ENCODE measurements at places on chromosomes 5 and 9. TPM values are rescaled to one million over a fixed set of nuclear protein-coding genes. Genes with fewer than 3 reads are reported as not detected.

Gene EPB41L4B
- total RNA-seq: 27.8 TPM

DNA sequence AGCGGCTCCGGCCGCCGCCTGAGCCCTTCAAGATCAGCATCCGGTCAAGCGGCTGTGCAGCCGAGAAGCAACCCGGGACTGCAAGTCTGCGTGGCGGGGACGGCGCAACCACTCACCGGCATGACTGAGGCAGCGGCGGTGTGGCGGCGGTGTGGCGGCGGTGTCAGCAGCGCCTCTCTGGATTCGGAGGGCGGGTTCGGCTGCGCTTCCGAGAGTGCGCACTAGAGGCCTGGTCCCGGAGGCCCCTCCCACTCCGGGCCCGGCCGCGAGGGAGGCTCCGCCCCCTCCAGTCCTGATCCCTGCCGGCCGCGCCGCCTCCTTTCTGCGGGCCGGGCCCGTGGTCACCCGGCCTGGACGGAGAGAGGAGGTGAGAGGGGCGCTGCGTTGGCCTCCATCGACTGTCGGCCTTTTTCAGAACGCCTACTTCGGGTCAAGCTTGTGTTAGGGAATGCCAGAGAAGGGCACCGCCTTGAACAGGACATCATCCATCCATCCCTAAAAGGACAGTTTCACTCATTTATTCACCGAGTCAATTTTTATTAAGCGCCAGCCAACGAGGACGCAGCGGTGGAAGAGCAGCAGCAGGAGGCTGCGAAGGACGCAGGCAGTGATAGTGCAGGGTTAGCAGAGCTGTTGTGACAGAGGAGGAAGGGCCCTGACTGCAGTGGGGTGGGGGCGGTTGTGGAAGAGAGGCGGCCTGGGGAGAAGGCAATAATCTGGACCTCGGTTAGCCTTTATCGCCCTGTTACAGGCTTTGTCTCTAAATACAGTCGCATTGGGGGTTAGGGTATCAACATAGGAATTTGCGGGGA is at the start of gene ATOX1:
ATOX1 (minus strand) TSS at position 202 of the 812 bp plus-strand sequence; CDS start at position 122, 80 bp downstream.
- DNase-seq: no peak

- DNase-seq: no peak
These were observed 1.6 kb downstream of the SKP1 start for GRCh38 chr5:134174841-134175839.

- no peak for DNase-seq
These were observed 259.8 kb upstream of the ADAMTS16 start for GRCh38 chr5:4880304-4880741.

DNA sequence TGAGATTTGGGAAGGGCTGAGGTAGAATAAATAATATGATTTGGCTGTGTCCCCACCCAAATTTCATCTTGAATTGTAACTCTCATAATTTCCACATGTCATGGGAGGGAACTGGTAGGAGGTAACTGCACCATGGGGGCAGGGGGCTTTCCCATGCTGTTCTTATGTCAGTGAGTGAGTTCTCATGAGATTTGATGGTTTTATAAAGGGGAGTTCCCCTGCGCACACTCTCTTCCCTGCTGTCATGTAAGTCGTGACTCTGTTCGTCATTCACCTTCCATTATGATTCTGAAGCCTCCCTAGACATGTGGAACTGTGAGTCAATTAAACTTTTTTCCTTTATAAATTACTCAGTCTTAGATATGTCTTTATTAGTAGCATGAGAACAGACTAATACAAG is 115.5 kb upstream of the STARD4 start:
- DNase-seq: no peak

DNA sequence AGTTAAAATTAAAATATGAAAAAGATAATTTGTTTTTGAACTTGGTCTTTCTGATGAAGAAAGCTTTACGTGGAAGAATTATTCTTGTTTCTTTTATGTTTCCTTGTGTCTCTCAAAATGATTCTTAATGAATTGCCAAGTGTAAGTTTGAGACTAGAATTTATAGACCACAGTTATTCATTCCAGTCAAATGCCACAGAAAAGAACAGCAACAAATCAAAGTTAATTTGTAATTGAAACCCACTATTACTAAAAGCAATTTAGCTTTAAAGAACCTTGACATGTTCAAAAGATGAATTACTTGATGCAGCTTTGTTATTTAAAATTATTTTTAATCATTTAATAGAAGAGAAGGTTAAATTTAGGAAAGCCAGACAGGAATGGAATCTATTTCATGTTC is 1277.7 kb upstream of the NUDT12 start:
- DNase-seq: no peak

DNA sequence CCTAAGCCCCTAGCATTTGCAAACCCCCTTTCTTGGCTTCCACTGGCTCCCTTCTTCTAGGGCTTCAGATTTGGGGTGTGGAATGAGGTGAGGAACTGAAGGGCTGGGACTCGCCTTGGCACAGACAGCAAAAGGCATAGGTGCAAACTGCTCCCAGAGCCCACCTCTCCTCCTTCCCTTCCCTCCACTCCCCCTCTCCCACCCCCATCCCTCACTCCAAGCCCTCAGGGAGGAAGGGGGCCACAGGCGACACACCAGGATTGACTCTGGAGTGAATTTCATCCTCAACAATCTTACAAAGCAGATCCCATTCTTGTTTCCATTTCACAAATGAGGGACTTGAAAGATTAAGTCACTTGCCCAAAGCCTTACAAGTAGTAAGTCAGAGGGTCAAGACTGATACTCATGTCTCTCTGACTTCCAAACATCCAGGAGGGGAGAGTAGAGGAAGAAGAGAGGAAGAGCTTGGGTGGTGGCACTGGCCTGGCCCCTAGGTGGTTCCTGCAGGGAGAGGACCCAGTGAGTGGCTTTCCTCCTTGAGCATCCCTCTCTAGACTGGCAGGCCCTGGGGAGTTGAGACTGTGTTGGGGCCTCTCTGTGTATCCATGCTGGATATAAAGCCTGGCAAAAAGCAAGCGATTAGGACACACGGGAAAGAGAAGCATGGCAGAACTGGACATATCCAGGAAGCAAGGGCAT is 193.1 kb downstream of the GABBR2 start:
- no peak for DNase-seq

DNA sequence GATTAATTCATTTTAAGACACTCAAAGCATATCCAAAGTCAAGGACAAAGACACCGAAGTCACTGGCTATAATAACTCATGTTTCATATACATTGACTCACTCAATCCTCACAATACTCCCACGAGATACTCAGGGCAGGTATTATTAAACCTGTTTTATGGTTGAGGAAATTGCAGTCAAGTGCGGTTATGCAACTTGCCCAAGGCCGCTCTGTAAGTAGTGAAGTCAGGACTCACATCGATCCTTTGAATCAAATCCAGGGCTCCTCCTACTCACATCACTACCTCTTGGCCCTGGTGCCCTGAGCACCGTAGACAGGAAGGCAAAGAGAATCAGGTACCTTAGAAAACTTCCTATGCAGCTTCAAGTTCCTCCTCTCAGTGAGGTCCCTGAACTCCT is 87.8 kb upstream of the APC start:
- no peak for DNase-seq

GRCh38 chr9:81250606-81251005 is 438.7 kb downstream of the TLE1 start:
- no peak for DNase-seq

GRCh38 chr9:11086561-11086960 is 473.8 kb upstream of the PTPRD start:
- no peak for DNase-seq

DNA sequence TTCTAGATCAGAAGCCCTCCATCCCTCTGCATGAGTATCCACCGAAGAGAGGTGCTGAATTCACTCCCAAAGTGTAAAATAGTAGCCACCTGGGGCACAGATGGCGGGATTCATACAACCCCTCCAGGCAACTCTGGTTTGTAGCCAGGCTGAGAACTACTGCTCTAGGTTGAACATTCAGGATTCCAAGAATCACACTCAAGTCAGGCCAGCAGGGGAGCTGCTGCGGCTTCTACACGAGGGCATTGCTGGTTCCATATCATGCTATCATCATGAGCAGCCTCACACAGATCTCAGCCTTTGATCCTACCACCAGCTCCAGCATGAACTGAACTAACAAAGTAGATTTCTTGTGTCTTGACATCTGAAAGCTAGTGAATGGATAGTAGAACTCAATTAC is 367.9 kb downstream of the DIRAS2 start:
- no peak for DNase-seq

Gene PCDHB14
- 0.80 TPM for total RNA-seq

DNA sequence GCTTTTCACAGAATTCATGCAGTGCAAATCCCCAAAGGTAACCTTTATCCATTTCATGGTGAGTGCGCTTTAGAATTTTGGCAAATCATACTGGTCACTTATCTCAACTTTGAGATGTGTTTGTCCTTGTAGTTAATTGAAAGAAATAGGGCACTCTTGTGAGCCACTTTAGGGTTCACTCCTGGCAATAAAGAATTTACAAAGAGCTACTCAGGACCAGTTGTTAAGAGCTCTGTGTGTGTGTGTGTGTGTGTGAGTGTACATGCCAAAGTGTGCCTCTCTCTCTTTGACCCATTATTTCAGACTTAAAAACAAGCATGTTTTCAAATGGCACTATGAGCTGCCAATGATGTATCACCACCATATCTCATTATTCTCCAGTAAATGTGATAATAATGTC is 21.3 kb downstream of the PCA3 start:
- no peak for DNase-seq

- DNase-seq: no peak
These were observed 29.6 kb upstream of the MLLT3 start for GRCh38 chr9:20651939-20652338.

- DNase-seq: no peak
These were observed 20.7 kb downstream of the ACSL6 start for GRCh38 chr5:131990716-131991115.

Gene ZFP2
- 1.2 TPM for total RNA-seq

GRCh38 chr9:90659650-90660364 is 17.2 kb upstream of the DIRAS2 start:
- no peak for DNase-seq

- DNase-seq: no peak
These were observed 13.1 kb upstream of the STXBP1 start for GRCh38 chr9:127598839-127599549.

Gene ZNF879
- 5.9 TPM for total RNA-seq

DNA sequence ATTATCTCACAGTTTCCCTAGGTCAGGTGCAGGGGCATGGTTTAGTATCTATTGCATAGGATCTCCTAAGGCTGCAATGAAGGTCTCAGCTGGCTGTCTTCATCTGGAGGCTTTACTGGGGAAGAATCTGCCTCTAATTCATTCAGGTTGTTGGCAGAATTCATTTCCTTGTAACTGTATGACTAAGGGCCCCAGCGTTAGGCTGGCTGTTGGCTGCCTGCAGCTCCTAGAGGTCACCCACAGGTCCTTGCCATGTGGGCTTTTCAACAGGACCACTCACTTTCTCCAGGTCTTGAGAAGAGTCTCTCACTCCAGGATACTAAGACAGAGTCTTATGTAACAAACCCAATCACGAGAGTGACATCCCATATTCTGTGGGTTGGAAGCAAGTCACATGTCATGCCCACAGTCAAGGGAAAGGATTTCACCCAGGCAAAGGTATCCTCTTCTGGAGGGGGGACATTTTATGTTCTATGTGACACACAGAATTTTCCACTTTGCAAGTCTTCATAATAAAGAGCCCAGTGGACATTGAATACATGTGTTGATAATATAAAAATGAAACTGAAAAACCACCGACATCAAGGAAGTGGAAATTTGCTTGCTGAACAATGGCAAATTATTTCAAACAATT is 38.2 kb downstream of the HMHB1 start:
- DNase-seq: no peak

GRCh38 chr5:172114875-172115422 is 73.1 kb downstream of the STK10 start:
- no peak for DNase-seq

- no peak for DNase-seq
These were observed 433.4 kb downstream of the DTWD2 start for GRCh38 chr5:118554981-118555380.

DNA sequence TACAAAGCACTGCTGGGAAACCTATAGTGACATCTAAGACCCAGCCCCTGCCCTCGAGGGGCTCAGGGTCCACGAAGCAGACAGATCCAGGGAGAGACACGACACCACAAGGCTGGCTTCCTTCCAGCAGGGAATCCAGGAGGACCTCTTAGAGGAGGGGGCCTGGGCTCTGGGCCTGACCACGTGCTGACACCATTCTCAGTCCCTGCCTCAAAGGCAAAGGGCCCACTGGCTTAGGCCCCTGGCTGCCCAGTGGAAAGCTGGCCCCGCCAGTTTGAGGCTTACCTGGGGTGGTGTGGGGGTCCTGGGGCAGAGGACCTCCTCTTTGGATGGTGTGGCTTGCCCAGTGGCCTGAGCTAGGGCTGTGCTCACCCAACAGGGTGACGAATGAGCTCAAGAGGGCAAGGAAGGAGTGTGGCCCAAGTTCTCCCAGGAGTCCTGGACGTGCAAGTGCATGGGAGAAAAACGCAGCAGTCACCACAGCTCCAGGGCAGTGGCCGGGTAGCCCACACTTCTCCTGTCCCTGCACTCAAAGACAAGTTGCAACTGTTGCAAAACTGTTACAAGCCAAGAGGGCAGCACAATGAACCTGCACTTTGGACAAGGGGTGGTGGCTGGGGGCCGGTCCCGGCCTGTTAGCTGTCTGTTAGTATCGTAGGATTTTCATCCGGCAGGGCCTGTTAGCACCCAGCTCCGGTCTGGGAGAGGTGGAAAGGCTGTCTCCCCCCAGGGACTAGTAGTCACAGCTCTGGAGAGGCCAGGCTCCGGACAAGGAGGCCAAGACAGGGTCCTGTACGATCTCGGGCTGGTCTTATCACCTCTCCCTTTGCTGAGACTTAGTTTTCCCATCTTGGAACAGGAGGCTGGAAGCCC is 1.5 kb upstream of the SARDH start:
- no peak for DNase-seq

DNA sequence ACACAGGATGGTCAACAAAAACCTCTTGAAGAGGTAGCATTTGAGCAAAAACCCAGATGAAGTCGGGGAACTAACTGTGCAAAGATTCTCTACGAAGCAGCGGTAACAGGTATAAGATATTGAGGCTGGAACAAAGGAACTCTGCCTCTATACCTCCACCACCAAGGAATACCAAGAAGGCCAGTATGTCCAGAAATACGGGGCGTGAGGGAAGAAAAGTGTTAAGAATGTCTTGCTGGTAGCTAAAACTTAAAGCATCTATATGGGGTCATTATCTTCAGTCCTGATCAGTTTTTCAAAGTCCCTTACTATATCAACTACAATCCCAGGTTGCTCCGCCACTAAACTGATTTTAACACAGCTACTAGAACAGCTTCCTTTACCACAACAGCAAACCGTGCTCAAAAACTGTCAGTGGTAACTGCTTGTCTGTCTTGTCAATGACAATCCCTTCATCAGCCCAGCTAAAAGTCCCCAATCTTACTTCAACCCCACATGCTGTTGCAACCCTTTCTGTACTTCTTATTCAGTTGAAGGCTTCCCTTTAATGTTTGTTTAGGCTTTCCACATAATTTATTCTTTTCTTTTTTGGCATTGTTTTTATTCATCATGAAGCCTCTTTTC is 9.4 kb downstream of the PAM start:
- DNase-seq: no peak

DNA sequence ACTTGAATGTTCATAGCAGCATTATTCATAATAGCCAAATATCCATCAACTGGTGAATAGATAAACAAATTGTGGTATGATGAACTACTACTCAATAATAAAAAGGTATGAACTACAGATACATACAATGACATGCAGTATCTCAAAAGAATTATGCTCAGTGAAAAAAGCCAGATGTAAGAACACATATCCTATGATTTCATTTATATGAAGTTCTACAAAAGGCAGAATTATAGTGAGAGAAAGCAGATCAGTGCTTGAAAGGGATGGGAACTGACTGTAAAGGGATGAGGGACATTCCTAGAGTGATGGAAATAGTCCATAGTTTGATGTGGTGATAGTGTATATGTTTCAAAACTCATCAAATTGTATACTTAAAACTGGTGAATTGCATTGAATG is 339.0 kb downstream of the ENC1 start:
- no peak for DNase-seq

Gene N4BP3
- total RNA-seq: 2.3 TPM
